ENCODE measurements at places on chromosomes 1 and 21. TPM values are rescaled to one million over a fixed set of nuclear protein-coding genes. Genes with fewer than 3 reads are reported as not detected.
A peak's percentile ranks its signal among the peaks of the same experiment; 100 is the strongest.

DNA sequence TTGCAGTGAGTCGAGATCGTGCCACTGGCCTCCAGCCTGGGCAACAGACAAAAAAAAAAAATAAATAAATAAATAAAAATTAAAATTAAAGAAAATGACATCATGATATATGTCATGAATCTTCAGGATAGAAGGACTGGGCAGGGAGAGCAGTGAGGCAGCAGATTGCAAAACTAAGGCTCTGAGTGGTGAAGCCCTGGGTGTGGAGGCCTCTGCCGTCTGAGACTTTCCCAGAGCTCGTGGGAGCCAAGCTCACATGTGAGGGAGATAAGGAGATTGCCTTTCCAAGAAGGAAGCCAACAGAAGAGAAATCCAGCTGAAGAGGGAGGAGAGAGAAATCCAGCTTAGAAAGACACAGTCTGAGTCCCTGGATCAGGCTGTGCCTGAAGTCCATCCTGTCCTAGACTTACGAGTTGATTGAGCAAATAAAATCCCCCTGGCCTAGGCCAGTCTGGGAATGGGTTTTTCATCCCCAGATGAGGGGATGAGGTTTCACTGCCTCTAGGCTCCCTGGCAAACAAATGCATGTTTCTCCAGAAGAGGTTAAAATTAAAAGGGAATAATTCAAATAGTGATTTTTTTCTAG, 142.0 kb upstream of the IGSF21 start:
- H3K36me3 ChIP-seq, result no peaks in the 10 kb centered on the region
- no peaks in the 10 kb centered on the region for H3K4me1 ChIP-seq
- peaks cover 1% of the 10 kb centered on the region for H3K27me3 ChIP-seq
- no peak for DNase-seq
- no peak overlapping the region for H3K27ac ChIP-seq
- H3K4me3 ChIP-seq, result no peak overlapping the region

DNA sequence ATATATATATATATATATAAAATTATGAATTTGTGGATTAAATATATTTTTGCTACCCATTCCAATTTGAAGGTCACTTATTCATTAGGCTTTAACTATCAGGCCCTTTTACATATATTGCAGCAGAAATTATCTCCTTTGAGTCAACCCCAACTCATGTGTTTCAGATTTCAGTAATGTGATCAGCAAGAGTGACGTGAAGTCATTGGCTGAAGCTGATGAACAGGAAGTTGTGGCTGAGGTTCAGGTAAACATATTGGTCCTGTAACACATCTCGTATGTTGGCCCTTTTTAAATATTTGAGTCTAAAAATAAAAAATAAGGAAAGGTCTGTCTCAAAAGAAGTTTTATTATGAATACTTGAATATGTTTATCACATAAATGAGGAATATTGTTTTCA, 8.5 kb downstream of the VPS45 start:
- DNase-seq, result no peak
- no peaks in the 10 kb centered on the region for H3K4me1 ChIP-seq
- no peaks in the 10 kb centered on the region for H3K27me3 ChIP-seq
- no peak overlapping the region for H3K4me3 ChIP-seq

- DNase-seq, result no peak
- no peak overlapping the region for H3K27ac ChIP-seq
- H3K4me1 ChIP-seq, result no peaks in the 10 kb centered on the region
- no peaks in the 10 kb centered on the region for H3K27me3 ChIP-seq
- no peak overlapping the region for H3K4me3 ChIP-seq
Observed at GRCh38 chr1:201218409-201218808, 27.8 kb downstream of the IGFN1 start.

- H3K27ac ChIP-seq, result no peak overlapping the region
- DNase-seq, result no peak
- H3K36me3 ChIP-seq, result peaks cover 17% of the 10 kb centered on the region
- H3K27me3 ChIP-seq, result no peaks in the 10 kb centered on the region
Observed at GRCh38 chr1:200969726-200970561, 53.6 kb downstream of the KIF21B start.

- peaks cover 93% of the 10 kb centered on the region for H3K36me3 ChIP-seq
- DNase-seq, result no peak
- no peak overlapping the region for H3K4me3 ChIP-seq
- H3K4me1 ChIP-seq, result no peaks in the 10 kb centered on the region
Observed at GRCh38 chr1:17039522-17039921, 14.3 kb downstream of the SDHB start.

DNA sequence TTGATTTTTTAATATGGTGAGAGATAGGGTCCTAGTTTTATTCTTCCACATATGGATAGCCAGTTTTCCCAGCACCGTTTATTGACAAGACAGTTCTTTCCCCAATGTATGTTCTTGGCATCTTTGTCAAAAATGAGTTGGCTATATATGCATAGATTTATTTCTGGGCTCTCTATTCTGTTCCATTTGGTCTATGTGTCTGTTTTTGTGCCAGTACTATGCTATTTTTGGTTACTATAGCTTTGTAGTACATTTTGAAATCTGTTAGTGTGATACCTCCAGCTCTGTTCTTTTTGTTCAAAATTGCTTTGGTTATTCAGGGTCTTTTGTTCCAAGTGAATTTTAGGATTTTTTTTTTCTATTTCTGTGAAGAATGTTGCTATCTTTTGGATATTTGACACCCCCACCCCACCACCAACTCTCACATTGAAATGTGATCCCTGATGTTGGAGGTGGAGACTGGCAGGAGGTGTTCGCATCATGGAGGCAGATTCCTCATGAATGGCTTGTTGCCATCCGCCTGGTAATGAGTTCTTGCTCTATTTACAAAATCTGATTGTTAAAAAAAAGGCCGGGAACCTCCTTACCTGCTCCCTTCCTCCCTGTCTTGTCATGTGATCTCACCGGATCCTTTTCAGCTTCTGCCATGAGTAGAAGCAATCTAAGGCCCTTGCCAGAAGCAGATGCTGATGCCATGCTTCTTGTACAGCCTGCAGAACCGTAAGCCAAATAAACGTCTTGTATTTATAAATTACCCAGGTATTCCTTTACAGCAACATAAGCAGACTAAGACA, 54.8 kb upstream of the KRTAP19-8 start:
- no peak overlapping the region for H3K27ac ChIP-seq
- H3K4me3 ChIP-seq, result no peak overlapping the region
- no peaks in the 10 kb centered on the region for H3K36me3 ChIP-seq
- no peaks in the 10 kb centered on the region for H3K4me1 ChIP-seq

DNA sequence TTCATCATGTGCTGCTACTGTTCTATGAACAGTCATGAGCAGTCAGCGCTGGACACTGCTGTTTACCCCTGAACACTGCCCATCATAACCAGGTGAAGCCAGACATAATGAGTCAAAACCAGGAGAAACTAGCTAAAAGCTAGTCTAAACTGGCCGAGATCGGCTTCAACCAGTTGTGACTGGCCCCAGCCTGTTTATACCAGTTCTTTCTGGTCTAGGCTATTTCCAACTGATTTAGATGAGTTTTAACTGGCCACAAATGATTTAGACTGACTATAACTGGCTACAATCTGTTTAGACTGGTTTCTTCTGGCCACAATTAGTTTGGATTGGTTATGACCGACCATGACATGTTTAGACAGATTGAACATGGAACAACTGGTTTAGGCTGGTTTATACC, 348.3 kb upstream of the CAMK1G start:
- DNase-seq, result no peak
- H3K27me3 ChIP-seq, result peaks cover 11% of the 10 kb centered on the region
- no peak overlapping the region for H3K27ac ChIP-seq
- no peaks in the 10 kb centered on the region for H3K4me1 ChIP-seq
- no peak overlapping the region for H3K4me3 ChIP-seq
- no peaks in the 10 kb centered on the region for H3K36me3 ChIP-seq

- peaks cover 27% of the 10 kb centered on the region for H3K4me1 ChIP-seq
- H3K36me3 ChIP-seq, result no peaks in the 10 kb centered on the region
- H3K27ac ChIP-seq, result no peak overlapping the region
- peaks cover 52% of the 10 kb centered on the region for H3K27me3 ChIP-seq
- no peak overlapping the region for H3K4me3 ChIP-seq
Observed at GRCh38 chr1:205229916-205230700, 2.4 kb downstream of the TMCC2 start.

- no peak overlapping the region for H3K4me3 ChIP-seq
- no peak overlapping the region for H3K27ac ChIP-seq
- DNase-seq, result no peak
- H3K27me3 ChIP-seq, result no peaks in the 10 kb centered on the region
Observed at GRCh38 chr21:14889080-14889810, 175.6 kb downstream of the NRIP1 start.

DNA sequence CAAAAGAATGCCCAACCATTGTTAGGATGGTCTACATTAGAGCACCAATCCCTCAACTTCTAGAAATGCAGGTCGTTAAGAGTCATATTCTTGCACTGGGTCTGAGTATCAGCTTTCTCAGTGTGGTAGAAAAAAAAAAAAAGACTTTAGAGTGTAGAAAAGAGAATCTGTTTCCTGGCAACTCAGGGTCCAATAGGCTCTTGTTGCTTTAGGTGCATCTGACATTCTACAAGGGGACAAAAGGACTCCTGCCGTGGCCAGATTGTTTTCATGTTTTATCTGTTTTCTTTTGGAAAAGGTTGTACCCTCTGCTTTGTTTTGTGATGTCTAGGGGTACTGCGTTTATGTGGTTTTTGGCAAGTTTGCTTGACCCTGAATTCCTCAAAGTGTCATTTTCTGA, 105.4 kb upstream of the KCNK2 start:
- DNase-seq, result no peak
- no peak overlapping the region for H3K27ac ChIP-seq
- no peaks in the 10 kb centered on the region for H3K36me3 ChIP-seq
- H3K4me3 ChIP-seq, result no peak overlapping the region
- H3K4me1 ChIP-seq, result no peaks in the 10 kb centered on the region
- H3K27me3 ChIP-seq, result no peaks in the 10 kb centered on the region

DNA sequence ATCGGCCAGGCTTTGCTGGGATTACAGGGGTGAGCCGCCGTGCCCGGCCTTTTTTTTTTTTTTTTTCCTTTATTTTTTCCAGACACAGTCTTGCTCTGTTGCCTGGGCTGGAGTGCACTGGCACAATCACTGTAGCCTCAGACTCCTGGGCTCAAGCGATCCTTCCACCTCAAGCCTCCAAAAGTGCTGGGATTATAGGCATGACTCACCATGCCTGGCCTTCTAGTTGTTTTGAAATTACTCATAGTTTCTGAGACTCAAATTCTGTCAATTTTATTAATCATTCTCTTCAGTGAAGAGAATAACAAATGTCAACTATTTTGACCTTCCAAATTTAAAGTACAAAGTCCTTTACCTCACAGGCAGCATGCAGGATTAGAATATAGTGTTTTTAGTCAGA, 374.5 kb downstream of the PLA2G4A start:
- H3K4me1 ChIP-seq, result no peaks in the 10 kb centered on the region
- DNase-seq, result no peak
- H3K36me3 ChIP-seq, result no peaks in the 10 kb centered on the region
- no peak overlapping the region for H3K27ac ChIP-seq
- no peak overlapping the region for H3K4me3 ChIP-seq

DNA sequence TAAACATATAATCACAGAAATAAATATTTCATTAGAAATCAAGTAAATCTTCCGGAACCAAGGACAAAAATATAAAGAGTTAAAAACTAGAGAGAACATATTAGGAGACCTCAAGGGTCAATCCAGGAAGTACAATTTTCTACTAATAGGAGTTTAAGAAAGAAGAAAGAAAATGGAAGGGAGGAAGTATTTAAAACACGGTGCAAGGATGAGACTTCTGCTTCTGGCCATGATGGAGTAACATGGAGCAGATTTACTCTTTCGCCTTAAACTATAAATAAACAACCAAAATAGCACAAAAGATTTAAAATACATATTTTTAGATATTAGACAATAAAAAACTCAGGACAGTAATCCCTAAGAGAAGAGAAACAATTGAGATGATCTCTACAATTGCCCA, 12.6 kb upstream of the IFNAR1 start:
- DNase-seq, result no peak
- H3K27ac ChIP-seq, result peak overlapping the region; percentile 30
- H3K4me3 ChIP-seq, result no peak overlapping the region

DNA sequence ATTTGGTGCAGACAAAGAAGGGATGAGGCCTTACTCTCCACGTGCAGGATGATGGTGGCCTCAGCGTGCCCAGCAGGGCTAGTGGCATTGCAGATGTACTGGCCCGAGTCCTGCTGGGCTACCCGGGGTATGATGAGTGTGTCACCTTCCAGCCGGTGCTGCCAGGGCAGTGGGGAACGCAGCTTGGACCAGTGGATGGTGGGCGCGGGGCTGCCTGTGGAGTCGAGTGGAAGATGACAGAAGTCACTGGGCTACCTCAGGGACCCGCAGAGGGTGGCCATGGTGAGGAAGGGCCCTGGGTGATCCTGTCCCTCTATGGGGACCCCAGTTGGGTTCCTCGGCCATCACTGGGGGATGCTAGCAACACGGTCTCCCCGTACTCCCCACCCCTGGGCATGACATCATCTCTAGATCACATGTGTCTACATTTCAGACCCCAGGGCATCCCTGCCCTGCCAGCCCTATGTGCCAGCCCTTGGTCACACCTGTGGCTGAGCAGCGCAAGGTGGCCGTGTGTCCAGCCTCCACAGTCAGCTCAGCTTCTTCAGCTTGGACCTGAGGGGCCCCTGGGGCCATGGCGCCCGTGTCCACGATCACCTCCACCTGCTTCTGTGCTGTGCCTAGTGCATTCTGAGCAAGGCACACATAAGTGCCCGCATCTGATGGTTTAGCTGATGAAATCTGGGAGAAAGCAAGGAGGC, 27.4 kb downstream of the LDLRAD2 start:
- DNase-seq, result no peak
- H3K4me1 ChIP-seq, result no peaks in the 10 kb centered on the region
- H3K36me3 ChIP-seq, result no peaks in the 10 kb centered on the region
- H3K27me3 ChIP-seq, result no peaks in the 10 kb centered on the region

GRCh38 chr1:46194641-46195193, 3.5 kb downstream of the POMGNT1 start:
- H3K27ac ChIP-seq, result no peak overlapping the region
- peaks cover 35% of the 10 kb centered on the region for H3K36me3 ChIP-seq
- DNase-seq, result no peak
- peaks cover 25% of the 10 kb centered on the region for H3K4me1 ChIP-seq

- no peak overlapping the region for H3K27ac ChIP-seq
- no peak for DNase-seq
- no peak overlapping the region for H3K4me3 ChIP-seq
- no peaks in the 10 kb centered on the region for H3K27me3 ChIP-seq
- H3K4me1 ChIP-seq, result peaks cover 11% of the 10 kb centered on the region
Observed at GRCh38 chr1:21911205-21912001, 25.7 kb downstream of the HSPG2 start.

- H3K4me3 ChIP-seq, result no peak overlapping the region
- peaks cover 33% of the 10 kb centered on the region for H3K4me1 ChIP-seq
- H3K27me3 ChIP-seq, result no peaks in the 10 kb centered on the region
Observed at GRCh38 chr1:66938613-66939012, 13.8 kb downstream of the MIER1 start.

- H3K4me3 ChIP-seq, result peak overlapping the region; percentile 75
- peaks cover 16% of the 10 kb centered on the region for H3K36me3 ChIP-seq
- H3K4me1 ChIP-seq, result peaks cover 27% of the 10 kb centered on the region
- DNase-seq, result no peak
- no peak overlapping the region for H3K27ac ChIP-seq
Observed at GRCh38 chr1:150925080-150925479, 1.1 kb upstream of the SETDB1 start.

GRCh38 chr1:93738075-93738622, 56.5 kb upstream of the BCAR3 start:
- no peak overlapping the region for H3K4me3 ChIP-seq
- no peaks in the 10 kb centered on the region for H3K27me3 ChIP-seq
- no peak overlapping the region for H3K27ac ChIP-seq
- no peaks in the 10 kb centered on the region for H3K4me1 ChIP-seq

Gene ASCL5
- polyA plus RNA-seq, result not detected

Gene NUP210L
- 0.03 TPM for polyA plus RNA-seq

Gene SELE
- polyA plus RNA-seq, result not detected

Gene SYCP1
- not detected for polyA plus RNA-seq

Gene EDARADD
- not detected for polyA plus RNA-seq

Gene C1orf87
- polyA plus RNA-seq, result not detected

Gene DENND2C
- polyA plus RNA-seq, result 0.06 TPM

Measured in CD14-positive monocyte (primary cell).